Esophagus muscularis mucosa (tissue), 4 donors: ENCODE measurements at places on chromosomes 13 and 19. TPM values are rescaled to one million over a fixed set of nuclear protein-coding genes. Genes with fewer than 3 reads are reported as not detected.

GRCh38 chr13:51956717-51957116 is 54.5 kb downstream of the ATP7B start:
- DNase-seq: no peak

DNA sequence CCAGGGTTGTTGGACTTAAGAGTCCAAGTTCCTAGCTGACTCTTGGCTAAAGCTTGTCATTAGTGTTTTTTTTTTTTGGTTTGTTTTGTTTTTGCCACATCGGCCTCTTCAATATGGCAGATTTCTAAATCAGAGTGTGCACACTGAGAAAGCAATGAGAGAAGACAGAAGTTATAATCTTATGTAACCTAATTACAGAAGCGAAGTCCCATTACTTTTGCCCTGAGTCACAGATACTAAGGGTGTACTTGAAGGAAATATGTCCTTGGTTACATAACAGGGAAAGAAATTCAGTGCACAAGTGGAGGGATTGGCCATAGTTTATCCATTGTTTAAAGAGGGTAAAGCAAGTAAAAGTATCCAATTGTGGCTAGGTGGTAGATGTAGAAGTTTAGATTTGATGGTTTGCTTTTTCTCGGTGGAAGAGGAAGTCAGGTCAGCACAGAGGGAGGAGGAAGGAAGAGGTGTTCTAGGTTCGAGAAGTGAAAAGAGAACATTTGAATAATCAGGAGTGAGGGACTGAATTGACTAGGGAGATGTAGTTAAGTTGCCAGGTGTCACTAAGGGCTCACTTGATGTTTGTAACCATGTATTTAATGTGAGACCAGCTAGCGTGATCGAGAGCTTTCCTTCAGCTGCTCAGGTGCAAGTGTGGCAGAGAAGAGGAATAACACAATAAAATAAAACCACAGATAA is 12.2 kb downstream of the GTF2F2 start:
- no peak for DNase-seq

- no peak for DNase-seq
Observed at GRCh38 chr13:33994826-33995502, 177.0 kb downstream of the RFC3 start.

- no peak for DNase-seq
Observed at GRCh38 chr19:35754370-35755130, 2.3 kb downstream of the HSPB6 start.

GRCh38 chr19:45137179-45137761 is 23.5 kb downstream of the NKPD1 start:
- DNase-seq: no peak

TMEM238 gene
- 0.84 TPM for total RNA-seq

DNA sequence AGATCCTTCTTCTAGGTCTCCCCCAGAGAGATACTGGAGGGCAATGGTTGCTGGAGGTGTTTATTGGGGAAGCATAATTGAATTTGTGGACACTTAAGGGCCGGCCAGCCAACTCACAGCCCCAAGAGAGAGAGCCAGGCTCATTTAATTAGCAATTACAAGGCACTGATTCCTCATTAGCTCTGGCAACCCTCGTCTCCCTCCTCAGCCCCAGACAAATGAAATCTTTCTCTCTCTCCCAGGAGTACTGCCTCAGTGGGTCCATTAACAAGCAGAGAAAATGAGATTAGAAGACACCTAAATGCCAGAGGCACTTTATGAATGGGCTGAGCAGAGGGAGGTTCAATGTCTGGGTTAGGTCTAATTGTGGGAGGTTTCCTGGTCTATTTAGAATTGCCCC is 19.0 kb upstream of the FEM1A start:
- DNase-seq: no peak

IGFL1 gene
- total RNA-seq: not detected

- peak; percentile 74 for DNase-seq
Observed at GRCh38 chr19:32397671-32398101, 7.9 kb upstream of the DPY19L3 start.

DNA sequence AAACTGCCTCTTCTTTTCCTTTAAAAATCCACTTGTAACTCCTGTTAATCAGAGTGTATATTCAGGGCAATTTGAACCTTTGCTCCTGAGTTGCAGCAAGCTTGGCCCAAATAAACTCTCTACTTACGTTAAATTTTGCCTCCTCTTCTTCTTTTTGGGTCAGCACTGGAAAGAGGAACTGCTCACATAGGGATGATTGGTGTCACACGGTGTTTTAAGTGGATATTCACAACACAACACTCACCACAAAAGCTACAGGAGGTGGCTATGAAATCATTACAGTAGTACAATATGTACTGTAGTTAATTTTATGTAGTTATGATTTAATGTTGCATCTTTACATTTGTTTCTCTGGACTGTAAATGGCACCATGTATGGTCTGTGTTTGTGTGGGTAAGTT is 96.8 kb upstream of the DOCK9 start:
- DNase-seq: no peak

PROZ gene
- not detected for total RNA-seq

LILRB3 gene
- total RNA-seq: 36.1 TPM

DNA sequence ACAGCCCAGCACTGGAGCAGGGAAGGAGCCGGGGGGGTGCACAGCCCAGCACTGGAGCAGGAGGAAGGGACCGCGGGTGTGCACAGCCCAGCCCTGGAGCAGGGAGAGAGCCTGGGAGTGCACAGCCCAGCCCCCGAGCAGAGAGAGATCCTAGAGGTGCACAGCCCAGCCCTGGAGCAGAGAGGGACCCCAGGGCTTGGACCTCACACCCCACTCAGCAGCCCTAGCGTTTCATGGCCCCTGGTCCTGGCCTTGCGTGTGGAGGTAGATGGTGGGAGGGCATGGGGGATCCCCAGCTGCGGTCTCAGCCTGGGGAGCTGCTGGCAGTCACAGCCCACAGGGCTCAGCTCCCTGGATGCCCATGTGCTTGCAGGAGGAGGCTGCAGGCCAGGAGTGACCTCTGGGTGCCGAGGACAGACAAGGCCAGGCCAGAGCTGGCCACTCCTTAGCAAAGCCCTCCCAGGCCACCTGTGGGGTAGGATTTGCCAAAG is 25.1 kb downstream of the GAS6 start:
- no peak for DNase-seq

DNA sequence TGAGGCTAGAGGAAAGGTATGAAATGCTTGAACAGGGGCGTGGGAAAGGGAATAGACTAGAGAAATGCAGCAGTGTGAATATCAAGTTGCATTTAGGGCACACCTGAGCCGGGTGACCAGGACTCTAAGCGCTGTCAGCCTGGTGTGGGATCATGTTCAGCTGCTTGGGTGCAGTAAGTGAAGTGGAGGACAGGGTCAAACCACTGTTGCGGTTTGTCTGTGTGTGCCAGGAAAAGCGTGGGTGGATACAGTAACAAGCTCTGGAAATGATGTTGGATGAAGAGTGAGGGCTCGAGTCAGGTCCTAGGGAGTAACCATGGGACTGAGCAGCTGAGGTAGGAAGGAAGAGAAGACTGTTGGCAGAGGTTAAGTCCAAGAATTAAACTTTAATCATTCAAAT is 15.8 kb downstream of the DGKH start:
- no peak for DNase-seq

- DNase-seq: peak; percentile 93
Observed at GRCh38 chr19:6730153-6730804, 7.1 kb downstream of the GPR108 start.

GRCh38 chr19:1231729-1232637 is 5.8 kb downstream of the CBARP start:
- no peak for DNase-seq

GRCh38 chr13:27125357-27126282 is 46.0 kb downstream of the USP12 start:
- DNase-seq: no peak

DNA sequence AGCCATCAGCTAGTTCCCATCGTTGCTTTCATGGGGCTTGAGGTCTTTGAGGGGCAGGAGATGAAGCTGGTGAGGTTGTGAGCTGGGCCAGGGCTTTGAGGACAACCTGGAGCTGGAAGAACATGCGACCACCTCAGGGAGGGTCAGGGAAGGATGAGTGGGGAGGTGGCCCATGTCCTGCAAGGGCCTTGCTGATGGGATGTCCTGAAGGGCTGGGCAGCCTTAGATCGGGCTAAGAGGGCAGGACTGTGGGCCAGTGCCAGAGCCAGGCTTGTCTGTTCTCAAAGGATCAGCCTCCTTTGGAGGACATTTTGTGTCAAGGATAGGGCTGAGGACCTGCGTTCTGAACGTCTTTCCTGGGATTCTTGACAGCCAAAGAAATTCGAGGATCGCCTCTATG is 10.5 kb downstream of the CYTH2 start:
- no peak for DNase-seq

- DNase-seq: no peak
Observed at GRCh38 chr13:48829536-48829935, 146.2 kb upstream of the FNDC3A start.

GRCh38 chr13:95477187-95477586 is 75.3 kb upstream of the CLDN10 start:
- DNase-seq: no peak

GNA15 gene
- total RNA-seq: 5.4 TPM
